ENCODE measurements at places on chromosomes 7 and 10.

DNA sequence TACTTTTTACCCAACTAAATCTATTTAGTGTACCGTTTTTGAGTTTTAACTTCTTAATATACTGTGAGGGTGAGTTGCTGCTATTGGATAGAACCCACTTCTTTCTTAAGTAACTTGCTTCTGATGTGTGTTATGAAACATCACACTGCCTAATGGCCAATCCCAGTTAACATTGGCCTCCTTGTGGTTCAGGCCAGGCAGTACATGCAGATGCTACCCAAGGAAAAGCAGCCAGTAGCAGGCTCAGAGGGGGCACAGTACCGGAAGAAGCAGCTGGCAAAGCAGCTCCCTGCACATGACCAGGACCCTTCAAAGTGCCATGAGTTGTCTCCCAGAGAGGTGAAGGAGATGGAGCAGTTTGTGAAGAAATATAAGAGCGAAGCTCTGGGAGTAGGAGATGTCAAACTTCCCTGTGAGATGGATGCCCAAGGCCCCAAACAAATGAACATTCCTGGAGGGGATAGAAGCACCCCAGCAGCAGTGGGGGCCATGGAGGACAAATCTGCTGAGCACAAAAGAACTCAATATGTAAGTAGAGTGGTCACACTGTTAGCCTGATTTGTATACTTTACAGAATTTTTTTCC is 39.7 kb downstream of the TES start:
- DNase-seq, result no peak

GRCh38 chr10:101770331-101771215 is 5.3 kb downstream of the FGF8 start:
- no peak for DNase-seq

DNA sequence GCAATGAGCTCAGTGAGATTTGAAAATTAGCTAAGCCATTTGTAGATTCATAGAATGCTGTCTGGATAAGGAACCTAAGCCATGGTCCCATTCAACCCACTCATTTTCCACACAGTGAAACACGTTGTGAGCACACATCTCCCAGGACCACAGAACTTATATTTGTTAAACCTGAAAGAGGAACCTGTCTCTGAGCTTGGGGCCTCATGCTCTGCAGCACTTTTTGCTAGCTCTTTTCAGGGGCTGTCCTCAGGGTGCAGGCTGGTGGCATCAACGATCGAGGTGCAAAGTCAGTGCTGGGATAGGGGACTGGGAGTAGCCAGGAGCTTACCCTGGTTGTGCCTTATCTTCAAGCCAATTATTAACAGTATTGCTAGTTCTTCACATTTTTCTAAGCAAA is 11.9 kb downstream of the HECW1 start:
- no peak for DNase-seq

- no peak for DNase-seq
These were observed 74.0 kb downstream of the FAM241B start for GRCh38 chr10:69703766-69704630.

DNA sequence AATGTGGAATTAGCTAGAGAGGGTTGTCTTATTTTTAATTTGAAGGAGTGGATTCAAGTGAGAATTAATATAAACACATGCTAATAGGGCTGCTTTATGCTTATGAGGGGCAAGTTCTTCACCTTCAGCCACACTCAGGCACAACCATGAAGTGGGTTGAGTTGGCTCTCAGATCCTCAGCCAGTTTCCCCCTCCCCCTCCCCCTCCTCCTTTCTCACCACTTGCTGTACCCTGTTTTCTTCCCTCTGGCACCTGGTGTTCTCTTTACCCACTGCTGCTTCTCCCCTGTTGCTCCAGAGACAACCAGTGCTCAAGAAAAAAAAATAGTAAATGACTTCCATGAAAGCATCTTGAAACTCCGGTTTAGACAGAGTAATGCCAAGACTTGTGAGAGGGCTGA is 1083.3 kb downstream of the CNTNAP2 start:
- no peak for DNase-seq

GRCh38 chr7:14023838-14024237 is 34.4 kb upstream of the ETV1 start:
- no peak for DNase-seq

- no peak for DNase-seq
These were observed 4.4 kb downstream of the RASSF4 start for GRCh38 chr10:44963772-44964633.

GRCh38 chr10:120555842-120556532 is 99.0 kb downstream of the PLPP4 start:
- DNase-seq, result no peak

GRCh38 chr10:59362144-59362958 is at the start of gene FAM13C:
Gene FAM13C (minus strand): TSS chr10:59362549. CDS start chr10:59362460, 89 bp downstream.
- DNase-seq, result no peak

DNA sequence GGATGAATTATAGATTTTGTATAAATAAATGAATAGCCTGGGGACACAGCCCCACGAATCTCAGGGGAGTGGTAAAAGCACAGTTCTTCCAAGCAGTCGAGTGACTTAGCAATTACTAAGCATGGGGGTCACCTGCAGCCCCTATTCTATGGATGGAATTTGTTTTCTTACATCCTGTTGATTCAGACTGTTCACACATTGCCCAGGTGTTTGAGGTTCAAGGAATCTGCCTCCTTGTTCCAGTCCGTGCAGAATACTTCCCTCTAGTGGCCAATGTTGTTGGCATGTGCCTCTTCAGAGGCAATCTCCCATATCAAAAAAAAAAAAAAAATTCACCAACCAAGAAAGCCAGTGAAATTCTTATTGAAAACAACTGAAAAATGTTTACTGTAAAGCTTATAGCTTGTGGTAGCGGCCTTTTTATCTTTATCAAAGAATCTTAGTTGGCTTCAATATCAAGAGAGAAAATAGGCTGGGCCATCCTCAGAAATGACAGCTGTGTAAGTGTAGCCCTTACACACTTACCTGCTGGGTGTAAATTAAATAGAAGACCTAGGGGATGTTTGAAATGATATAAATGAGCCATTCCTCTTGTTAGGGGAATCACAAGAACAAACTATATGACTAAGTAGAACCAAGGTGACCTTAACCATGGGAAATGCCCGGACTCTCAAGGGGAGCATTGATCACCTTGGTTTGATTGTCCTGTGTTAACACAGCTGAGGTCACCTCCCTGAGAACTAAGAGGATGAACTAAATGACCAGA is 7.8 kb downstream of the LIPM start:
- DNase-seq, result peak; percentile 42

- DNase-seq, result no peak
These were observed 5.5 kb upstream of the KCP start for GRCh38 chr7:128915841-128916642.

GRCh38 chr10:71138166-71138830 is 74.1 kb upstream of the UNC5B start:
- no peak for DNase-seq

DNA sequence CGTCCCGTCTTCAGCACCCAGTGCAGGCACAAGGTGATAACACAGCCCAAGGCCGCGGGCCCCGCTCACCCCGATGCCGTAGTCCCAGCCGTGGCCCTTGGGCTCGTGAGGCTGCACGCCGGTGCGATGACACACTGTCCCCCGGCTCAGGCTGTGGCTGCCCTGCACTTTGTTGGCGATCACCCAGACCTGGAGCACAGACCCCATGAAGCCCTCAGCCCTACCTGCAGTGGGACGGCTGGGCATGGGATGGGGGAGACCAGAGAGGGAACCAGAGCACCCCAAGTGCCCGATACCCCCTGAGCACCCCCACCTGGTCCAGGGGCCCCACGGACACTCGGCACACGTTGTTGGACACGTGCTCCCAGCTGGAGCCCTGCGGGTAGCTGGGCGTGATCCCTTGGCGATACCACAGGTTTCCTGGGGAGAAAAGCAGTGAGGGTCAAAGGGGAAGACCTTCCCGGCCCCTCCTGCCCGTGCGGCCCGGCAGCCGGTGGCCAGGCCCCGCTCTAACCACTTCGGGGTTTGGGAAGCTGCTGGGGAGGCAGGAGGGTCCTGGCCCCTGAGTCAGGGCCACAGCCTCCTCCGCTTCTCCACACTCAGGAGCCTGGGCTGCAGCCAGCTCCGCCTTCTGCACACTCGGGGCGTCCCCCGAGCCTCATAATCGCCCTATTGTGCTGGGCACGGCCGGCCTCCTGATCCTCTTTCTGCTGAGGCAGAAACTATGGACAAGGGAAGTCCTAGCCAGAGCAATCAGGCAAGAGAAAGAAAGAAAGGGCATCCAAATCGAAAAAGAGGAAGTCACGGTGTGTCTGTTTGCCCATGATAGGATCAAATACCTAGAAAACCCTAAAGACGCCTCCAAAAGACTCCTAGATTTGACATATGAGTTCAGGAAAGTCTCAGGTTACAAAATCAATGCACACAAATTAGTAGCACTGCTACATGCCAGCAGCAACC is 6.7 kb downstream of the BHLHA15 start:
- no peak for DNase-seq

DNA sequence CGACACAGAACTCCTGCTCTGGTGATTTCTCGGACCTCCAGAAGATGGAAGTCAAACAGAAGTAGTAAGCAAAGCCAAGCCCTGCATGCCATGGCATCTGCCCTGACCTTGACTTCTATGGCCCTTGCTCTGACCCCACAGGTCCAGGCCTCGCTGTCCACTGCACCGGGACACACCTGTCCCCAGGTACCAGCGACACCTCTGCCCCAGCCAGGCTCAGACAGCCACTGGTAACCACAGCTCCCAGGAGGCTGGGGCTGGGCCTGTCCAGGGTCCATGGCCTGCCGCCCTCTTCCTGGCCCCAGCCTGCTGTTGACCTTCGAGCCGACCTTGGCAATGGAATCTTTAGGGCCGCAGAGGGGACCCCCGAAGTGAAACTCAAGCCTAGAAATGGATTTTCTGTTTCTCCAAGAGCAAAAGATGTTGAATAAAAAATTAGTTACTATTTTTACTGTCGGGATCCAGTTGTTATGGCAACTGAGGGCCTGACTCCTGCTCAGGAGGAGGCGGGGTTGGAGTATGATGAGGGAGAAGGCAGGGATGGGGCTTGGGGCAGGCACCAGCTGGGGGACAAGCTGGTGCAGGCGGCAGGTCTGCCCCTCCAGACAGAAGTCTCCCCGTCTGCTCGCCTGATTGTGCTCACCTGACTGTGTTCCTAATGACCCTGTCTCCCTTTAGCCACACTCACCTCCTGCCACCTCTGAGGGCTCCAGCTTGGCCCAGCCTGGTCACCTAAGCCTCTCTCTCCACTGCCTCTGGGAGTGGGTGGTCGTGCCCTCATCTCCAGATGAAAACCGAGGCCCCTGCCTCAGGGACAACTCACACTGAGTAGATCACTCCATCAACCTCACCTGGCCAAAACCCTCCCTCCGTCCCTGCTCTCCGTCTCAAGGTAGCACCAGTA is 4.1 kb upstream of the MMD2 start:
- no peak for DNase-seq

- DNase-seq, result peak; percentile 45
These were observed 49.5 kb upstream of the ZPBP start for GRCh38 chr7:50142425-50143017.

GRCh38 chr7:4604456-4604940 is 77.6 kb upstream of the FOXK1 start:
- DNase-seq, result no peak

DNA sequence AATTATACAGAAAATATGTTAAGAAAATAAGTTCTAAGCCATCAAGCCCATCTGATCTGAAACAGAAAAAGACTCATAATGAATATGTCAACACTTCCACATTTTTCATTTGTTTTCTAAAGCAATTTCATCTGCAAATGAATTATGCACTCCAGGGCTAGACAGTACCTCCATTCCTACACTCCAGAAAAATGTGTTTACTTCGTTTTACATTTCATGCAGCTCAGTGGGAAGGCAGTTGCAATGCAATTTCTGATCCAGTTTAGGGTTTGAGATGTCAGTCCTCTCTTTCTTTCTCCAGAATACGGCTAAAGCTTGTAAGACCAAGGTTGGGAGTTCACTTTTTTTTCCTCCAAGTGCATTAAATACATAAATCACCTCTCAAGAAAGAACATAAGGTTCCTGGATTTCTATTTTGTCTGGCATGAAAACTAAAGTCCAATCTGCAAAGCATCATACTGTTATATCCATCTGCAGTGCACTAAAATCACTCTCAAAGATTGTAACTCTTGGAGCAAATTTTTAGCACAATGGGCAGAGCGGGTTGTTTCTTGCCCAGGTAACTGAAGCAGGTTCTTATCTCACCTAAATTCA is 348.8 kb upstream of the C7orf33 start:
- DNase-seq, result no peak

- no peak for DNase-seq
These were observed 98.5 kb downstream of the MCU start for GRCh38 chr10:72790216-72790990.

GRCh38 chr7:30559611-30560010 is 35.1 kb upstream of the GARS1 start:
- DNase-seq, result no peak

- DNase-seq, result no peak
These were observed 31.1 kb upstream of the RHEB start for GRCh38 chr7:151550656-151551286.

DNA sequence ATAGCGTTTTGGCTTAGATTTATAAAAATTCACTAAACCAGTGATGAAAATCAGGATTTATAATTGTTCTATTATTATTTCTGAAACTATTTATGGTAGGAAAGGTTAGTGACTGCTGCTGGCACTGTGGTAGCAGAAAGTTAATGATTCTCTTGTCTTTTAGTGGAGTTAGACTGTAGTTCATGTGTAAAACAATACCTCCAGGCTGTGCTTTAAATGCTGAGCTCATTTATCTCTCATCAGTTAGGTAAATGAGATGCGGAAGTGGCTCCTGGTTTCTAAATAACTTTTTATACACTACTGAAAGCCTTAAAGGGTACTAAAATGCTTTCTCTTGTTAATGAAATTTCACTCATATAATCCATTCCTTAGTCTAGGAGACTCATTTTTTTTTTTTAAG is 326.8 kb upstream of the POT1 start:
- DNase-seq, result no peak

- no peak for DNase-seq
These were observed 12.2 kb upstream of the LGI1 start for GRCh38 chr10:93745408-93746065.

GRCh38 chr7:55690-56248 is 136.6 kb upstream of the FAM20C start:
- DNase-seq, result no peak

- DNase-seq, result no peak
These were observed 42.1 kb downstream of the ASB4 start for GRCh38 chr7:95527776-95528250.

- DNase-seq, result peak; percentile 35
These were observed 816 bp downstream of the TECPR1 start for GRCh38 chr7:98251231-98251600.

- DNase-seq, result no peak
These were observed 4.1 kb downstream of the AGMO start for GRCh38 chr7:15557686-15558085.

- DNase-seq, result no peak
These were observed 26.2 kb downstream of the MINDY4 start for GRCh38 chr7:30797176-30798040.

DNA sequence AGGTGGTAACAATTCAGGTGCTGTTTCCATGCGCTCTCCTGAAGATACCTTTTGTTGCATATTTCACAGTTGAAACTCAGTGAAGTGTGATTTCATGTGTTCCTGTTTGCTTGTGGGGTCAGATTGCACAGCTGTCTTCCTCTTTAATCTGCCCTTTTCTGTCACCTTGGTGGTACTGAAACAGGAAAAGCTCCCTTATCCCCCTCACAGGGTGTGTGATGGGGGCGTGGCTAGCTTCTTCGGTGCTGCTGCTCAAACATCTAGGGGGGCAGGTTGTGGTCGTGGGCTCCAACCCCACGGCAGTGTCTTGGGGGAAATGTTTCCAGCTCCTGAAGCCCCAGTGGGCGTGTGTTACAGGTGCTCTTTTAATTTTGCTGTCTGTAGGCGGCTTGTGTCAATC is 107.4 kb upstream of the KLF14 start:
- no peak for DNase-seq

GRCh38 chr7:4020086-4020485 is 662.0 kb upstream of the FOXK1 start:
- DNase-seq, result no peak

All from stimulated activated CD4-positive, alpha-beta T cell treated with anti-CD3 and anti-CD28 coated beads, Interleukin-4, amount 100 ng/mL, for 24 hours (primary cell).